M059J (cell line): ENCODE measurements at places on chromosomes 1 and 21. TPM values are rescaled to one million over a fixed set of nuclear protein-coding genes. Genes with fewer than 3 reads are reported as not detected.

- DNase-seq = no peak
These were observed 327.9 kb upstream of the C1orf174 start for GRCh38 chr1:4227986-4228385.

Gene PALMD
- total RNA-seq = 10.2 and 11.7 TPM in 2 replicates

Gene JAM2
- 1.7 and 3.0 TPM in 2 replicates for total RNA-seq

Gene PCP4
- not detected in 2 replicates for total RNA-seq

DNA sequence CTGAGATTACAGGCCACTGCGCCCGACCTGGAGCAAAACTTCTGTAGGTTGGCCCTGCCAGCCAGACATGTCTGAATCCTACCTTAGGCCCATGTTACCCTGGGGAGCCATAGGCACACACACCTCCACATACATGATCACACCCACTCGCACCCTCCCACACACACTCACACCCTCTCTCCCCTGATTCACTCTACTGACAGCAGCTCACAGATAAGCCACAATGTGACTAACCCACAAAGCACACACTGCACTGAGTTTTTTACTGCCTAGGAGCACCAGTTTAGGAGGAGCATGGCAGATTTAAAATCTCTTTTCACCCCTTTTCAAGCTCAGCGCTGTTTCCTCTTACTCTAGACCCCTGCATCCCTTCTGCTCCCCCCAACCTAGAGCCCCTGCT lies 41.7 kb downstream of the SLC30A1 start:
- DNase-seq = no peak

Gene CD58
- total RNA-seq = 73.2 and 87.1 TPM in 2 replicates

Gene OR6N1
- not detected in 2 replicates for total RNA-seq

Gene RBM11
- 0.20 TPM in 1 of 2 replicates, not detected in the other for total RNA-seq

- DNase-seq = no peak
These were observed 23.0 kb upstream of the PADI1 start for GRCh38 chr1:17181781-17182464.

- no peak for DNase-seq
These were observed 17.1 kb downstream of the ACOT11 start for GRCh38 chr1:54565113-54565501.

DNA sequence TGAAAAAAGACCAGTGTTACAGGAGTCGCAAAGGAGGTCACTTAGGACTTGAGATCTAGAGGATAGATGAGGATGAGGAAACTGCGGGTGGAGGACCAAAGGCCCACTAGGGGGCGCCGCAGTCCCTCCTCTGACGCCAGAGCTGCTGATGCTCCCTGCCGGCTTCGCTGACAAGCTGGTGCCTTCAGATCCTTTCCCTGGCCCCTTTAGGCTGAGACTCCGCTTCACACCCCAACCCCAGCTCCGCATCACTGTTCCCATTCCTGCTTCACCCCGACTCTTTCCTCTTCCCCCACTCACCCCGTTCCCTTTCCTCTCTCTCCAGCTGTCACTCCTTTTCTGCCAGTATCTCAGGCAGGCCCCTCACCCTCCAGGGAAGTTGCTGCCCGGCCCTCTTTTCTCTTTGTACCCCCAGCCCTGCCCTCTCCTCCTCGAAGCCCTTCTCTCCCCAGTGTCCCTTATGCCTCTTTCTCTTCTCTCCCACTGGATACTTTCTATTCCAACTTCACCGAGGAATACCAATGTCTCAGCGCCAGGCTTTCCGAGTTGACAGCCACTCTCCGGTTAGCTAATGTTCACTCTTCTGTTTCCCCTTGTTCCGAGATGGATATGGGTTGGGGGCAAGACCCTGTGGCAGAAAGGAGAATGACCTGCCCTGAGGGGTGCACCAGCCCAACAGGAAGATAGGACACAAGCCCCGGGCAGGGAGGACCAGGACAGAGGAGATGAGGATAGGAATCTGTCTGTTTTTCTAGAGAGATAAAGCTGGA lies 4.5 kb downstream of the KCNJ9 start:
- peak; percentile 58 for DNase-seq

- peak; percentile 38 for DNase-seq
These were observed 3.2 kb upstream of the CHAF1B start for GRCh38 chr21:36381841-36382589.

GRCh38 chr21:35566874-35567273 lies 493.5 kb downstream of the SETD4 start:
- DNase-seq = no peak

DNA sequence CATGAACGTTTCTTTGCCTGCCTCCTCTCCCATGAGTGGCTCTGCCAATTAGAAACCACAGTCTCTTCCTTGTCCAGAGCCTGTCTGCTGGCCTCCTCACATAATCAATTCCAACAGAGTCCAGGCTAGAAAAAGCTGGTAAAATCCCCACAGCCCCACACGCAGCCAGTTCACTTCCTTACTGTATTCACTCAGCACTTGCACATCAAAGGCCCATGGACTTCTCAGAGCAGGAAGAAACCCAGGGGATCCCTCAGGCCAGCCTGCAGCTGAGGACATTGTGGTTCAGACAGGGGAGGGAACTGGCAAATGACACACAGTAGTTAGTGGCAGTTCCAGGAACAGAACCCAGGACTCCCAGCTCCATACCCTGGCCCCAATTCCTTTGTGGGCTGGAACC lies 171.6 kb upstream of the EDN2 start:
- DNase-seq = no peak

GRCh38 chr1:36411674-36412648 lies 14.3 kb upstream of the LSM10 start:
- peak; percentile 46 for DNase-seq

DNA sequence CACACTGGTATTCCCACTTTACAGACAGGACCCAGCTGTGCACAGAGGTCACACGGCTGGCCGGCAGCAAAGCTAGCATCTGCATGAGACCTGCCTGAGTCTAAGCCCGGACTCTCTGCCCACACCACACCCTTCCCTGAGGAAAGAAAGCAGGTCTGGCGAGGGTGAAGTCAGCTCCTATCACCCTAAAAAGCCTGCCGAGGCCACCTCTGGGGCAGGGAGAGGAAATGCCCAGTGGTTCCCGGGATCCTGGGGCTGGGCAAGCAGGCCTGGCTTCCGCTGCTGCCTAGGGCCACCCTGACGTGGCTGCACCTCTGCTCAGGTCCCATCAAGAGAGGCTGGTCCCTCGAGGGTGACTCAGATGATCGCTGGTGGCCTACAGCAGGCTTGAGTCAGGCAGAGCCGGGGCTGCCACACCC lies 42.2 kb downstream of the RAP1GAP start:
- DNase-seq = peak; percentile 82

Gene NMNAT2
- total RNA-seq = 8.2 and 25.2 TPM in 2 replicates

Gene SPATA17
- total RNA-seq = 0.22 and 0.37 TPM in 2 replicates

DNA sequence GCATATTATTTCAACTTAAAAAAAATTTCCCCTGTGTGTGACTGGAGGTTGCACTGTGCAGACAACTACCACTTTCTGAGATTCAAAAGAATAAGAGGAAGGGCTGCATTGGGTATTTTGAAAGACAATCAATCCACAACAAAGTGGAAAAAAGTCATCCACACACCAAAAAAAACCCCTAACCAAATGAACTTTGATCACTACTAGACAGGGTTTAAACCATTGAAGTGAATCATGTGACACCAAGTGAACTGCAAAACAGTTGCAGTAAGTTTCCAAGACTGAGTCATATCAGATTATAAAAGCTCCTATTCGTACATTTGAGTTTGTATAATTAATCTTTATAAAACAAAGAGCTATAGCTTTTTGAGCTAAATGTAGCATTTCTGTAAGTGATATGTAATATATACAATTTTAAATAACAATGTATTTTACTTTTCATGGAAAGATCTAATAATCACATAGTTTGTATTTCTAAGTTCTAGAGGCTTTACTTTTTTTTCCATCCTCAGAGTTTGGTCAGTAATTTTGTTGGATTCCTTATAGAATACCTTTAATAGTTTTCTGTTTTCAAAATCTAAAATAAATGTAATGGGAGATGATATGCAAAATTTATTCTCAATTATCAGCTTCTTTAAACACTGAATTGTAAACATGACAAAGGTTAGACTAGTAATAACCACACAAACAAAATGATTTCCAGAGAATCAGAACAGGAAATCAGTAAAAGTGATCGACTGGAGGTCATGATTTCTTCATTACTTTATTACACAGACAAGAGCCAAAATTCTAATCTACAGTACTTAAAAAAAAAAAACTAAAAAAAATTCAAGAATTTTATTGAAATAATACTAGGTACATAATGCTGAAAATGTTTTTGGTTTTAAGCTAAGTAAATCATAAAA lies 50.5 kb upstream of the GFI1 start:
- DNase-seq = peak; percentile 66

Gene SAMSN1
- total RNA-seq = 0.32 TPM in 1 of 2 replicates, not detected in the other

DNA sequence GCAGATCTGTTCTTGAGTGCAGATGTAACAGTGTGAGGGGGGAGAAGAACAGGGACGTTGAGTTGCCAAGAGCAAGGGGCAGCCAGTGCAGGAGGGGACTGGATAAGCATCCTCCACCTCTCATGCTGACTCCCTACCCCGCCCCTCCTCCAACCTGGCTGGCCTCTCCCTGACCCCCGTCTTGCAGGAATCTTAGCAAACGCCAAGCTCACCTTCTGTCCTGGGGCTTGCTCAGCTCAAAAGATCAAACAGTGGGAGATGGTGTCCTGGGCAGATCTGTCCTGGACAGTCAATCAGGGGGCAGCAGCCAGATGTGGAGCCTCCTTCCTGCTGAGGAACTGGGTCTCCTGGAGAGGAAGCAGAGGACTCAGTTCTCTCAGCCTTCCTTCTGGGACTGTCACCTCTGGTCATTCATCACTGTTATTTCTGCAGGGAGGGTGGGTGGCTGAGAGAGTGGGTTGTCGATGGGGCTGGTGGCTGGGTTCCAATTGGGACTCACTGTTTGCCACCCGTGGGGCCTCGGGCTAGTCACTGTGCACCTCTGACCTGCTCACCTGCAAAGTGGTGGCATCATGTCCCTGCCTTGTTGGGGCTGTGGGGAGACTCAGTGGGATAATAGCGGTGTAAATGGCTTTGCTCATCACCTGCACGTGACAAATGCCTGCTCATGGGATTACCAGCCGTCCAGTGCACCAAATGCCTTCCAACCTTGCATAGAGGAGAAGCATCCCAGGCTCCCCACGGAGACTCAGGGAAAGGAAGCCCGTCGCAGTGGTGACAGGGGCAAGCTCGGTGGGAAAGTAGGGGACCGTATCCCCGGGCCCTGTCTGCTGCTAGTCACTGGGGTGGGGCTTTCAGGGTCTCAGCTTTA lies 154.4 kb downstream of the PTPRU start:
- DNase-seq = no peak

Gene OR2L2
- total RNA-seq = not detected in 2 replicates

- no peak for DNase-seq
These were observed 27.4 kb downstream of the RPS6KA1 start for GRCh38 chr1:26557008-26557407.

DNA sequence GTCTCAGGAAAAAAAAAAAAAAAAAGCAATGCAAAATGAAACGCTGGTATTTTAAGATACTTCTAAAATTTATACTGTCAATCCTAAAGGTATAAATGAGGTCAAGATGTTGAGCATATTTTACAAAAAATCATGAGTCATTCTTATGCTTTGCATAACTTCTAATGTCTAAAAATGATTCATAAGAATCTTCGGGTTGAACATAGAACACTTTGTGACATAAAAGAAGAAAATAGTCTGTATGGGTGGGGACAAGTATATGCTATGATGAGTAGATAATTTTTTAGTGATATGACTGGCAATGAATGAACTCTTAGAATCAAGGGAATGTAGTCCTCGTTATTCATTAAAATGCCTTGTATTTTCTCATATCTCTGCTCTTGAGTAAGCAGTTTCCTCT lies 416.9 kb upstream of the USP24 start:
- DNase-seq = peak; percentile 39

Gene KRTAP13-2
- total RNA-seq = not detected in 2 replicates

Gene STYXL2
- total RNA-seq = 0.02 TPM in 1 of 2 replicates, not detected in the other

DNA sequence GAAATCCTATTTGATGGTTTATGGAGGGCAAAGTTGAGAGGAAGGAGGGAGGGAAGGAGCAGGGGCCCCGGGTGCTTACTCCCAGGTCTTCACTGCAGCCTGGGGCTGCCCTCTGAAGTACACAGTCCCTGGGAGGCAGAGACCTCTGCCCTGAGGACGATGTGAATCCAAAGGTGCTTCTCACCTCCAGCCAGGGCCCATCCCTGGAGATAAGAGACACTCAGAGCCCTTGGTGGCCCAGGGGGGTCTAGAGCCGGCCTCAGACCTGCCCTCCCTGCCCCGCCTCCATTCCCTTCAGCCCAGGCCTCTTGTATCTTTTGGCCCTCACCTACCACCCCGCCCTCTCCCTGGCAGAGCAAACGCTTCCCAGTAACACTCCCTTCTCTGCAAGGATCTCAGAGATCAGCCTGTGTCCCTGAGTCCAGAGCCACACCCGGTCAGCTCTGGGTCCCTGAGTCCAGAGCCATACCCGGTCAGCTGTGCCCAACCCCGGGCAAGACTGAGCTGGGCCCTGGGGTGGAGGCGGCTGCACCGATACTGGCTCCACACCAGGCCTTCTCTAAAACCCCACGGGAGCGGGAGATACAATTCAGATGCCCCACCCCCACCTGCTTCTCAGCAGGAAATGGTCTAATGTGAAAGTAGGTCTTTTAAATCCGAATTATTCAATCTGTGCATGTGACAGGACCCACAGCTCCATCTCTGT lies 3.6 kb upstream of the GNB1 start:
- DNase-seq = no peak

GRCh38 chr1:101652484-101652883 lies 344.2 kb downstream of the OLFM3 start:
- DNase-seq = no peak

Gene OR2T2
- not detected in 2 replicates for total RNA-seq

GRCh38 chr1:18035145-18035544 lies 72.5 kb upstream of the IGSF21 start:
- no peak for DNase-seq

Gene MANEAL
- total RNA-seq = 6.5 and 7.2 TPM in 2 replicates

GRCh38 chr1:160827418-160827817 lies 31.4 kb downstream of the LY9 start:
- no peak for DNase-seq

DNA sequence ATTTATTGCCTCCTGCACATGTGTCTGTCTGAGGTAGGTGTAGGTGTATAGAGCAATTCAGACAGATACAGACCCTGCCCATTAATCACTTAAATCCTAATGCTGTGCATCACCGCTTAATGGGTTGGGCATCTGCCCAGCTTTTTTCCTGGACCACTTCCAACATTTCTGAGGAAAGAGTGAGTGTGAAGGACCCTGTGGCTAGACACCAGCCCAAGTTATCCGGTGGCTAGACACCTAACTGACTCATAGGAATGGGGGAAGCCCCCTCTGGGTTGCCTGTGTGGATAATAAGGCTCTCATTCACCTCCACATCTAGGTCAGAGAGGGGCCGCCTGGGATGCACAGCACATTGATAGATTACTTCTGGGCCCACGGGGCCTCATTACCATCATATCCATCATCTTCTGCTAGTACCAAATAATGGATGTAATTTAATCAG lies 121.1 kb upstream of the RAVER2 start:
- DNase-seq = peak; percentile 48

- DNase-seq = no peak
These were observed 178.3 kb downstream of the ATG4C start for GRCh38 chr1:62962014-62962812.

GRCh38 chr1:210616356-210616755 lies 287.7 kb downstream of the HHAT start:
- no peak for DNase-seq
